ENCODE measurements at places on chromosomes 7 and 10.

DNA sequence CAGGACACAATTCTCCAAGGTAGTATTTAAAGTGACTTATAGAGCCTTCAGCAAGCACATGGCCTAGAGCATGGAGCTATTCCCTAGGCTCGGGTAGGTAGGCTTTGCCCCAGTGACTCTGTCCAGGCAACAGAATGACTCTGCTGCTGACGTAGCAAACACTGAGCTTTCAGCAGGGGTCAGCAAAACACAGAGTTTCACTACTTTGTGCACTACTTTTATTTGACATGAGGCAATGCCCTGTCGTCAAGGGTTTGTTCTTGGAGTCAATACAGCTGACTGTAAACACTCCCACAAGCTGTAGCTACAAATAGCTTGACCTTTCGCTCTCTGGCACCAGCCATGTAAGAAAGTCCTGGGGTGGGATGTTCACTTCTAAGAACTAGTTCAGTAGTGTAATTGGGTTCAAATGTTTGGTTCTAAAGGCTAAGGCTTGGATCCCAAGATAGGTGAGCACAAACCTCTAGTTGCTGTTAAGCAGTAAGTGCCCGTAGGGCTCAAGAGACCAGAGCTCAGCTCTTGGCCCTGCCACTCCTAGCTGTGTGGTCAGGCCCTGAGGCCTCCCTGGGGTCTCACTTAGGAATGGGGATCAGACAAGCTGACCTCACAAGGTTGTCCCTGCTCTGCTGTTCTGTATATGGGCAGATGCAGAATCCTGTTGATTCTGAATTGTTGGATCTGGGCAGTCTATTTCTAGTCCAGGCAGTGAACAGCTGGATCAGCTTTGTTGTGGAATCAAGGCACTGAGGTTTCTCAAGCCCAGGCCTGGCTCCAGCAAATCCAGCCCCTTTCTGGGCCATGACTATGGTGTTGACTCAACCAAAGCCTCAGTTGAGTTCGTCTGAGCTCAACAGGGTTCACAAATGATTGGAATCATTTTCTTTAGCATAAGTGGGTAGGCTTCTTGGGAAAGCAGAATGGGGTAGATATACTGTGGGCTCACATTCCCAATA is 10.7 kb downstream of the NODAL start:
- no peak for DNase-seq

DNA sequence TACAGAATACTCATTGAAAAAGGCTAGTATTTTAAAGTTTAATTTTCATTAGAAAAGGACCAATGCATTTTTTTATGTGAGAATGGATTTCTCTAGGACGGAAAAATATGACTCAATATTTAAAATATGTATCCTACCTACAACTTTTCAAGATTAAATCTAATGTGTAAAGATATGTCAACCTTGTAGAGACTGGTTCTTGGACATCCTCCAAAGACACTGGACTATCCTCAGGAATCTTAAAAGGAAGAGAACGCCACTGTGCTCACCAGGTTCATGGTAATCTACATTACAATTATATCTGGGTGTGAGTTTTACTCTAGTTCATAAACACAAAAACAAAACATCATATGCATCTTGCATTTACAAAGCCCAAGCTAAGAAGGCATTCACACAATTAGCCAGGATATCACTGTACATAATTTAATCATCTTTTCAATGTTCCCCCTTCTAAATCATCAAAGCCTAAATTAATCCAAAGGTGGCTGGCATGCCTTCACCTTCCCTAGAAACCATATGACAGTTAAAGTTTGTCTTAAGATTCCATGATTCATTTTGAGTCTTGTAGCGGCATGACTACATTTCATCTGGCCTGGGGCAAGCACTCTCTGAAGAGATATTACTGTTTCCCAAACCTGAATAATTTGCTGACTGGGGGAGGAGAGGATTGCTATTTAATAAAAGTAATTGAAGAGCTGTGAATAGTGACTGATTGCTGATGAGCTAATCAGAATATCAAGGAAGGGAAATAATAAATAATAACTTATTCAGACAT is 12.0 kb downstream of the SGCE start:
- no peak for DNase-seq

GRCh38 chr10:132421847-132422751 is 25.1 kb downstream of the PWWP2B start:
- DNase-seq: no peak

- no peak for DNase-seq
These were observed 149.2 kb downstream of the PTEN start for GRCh38 chr10:88012641-88013040.

DNA sequence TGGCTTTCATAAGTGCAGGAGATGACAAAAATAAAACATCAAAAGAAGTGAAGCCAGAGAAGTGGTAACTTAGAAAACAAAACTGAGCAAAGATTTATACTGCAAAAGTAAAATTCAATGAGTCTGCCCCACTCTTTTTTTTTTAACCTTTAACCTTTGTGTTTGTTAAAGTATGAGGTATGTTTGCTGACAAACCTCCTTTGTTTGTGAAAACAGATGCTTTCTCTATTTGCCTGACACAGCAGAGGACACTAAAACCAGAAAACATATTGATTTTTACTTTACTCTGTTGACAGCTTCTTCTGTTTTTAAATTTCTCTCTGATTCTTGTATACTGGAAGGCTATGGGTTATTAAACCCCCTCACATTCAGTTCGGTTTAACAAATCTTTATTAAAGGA is 57.6 kb downstream of the SGMS1 start:
- DNase-seq: no peak

DNA sequence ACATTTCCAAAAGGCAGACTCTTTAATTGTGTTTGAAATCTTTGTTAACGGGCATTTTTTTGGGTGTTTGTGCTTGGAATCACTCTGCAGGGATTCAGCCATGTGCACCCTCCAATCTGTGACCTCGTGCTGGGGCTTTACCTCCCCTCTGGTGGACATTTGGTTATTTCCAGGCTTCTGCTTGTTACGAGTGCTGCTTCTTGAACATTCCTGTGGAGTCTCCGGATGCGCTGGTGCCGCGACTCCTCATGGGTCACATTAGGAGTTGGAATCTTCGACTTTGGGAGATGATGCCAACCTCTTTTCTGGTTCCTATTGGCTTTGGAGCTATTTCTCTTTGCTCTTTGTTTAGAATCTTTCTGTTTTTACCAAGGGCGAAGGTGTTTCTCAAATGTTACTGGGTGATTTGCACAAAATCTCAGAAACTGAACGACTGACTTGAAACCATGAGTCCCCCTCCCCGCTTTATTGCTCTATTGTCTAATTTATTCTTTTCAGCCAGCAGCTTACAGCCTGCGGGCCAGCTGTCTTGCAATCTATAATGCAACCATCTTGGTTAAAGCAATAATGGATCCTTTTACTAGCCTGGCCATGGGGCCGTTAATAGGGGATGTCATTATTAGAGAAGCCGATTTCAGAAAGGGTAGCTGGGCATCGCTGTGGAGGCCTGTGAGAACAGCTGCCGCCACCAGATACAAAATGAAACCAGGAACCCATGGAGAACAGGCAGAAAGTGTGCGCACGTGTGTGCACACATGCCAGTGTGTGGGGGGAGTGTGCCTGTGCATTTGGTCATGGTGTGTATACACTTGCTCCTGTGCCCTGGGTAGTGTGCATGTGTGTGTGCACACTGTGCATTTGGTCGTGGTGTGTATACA is 9.9 kb upstream of the DPYSL4 start:
- no peak for DNase-seq

DNA sequence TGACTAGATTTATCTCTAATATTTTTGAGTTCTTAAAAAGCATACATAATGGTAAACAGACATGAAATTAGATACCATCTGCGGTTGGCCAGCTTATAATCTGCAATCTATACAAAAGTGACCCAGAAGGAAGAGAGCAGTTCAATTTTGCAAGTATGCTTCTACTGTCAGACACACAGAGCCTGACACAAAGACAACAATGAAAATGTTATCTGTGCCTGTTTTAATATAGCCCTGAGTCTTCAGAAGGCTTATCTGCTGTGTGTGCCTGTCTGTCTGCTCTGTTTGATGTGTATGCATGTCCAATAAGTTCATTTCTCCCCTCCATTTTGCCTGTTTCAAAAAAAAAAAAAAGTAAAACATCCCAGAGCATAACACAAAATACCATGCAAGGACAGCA is 73.3 kb upstream of the FHIP2A start:
- DNase-seq: no peak

DNA sequence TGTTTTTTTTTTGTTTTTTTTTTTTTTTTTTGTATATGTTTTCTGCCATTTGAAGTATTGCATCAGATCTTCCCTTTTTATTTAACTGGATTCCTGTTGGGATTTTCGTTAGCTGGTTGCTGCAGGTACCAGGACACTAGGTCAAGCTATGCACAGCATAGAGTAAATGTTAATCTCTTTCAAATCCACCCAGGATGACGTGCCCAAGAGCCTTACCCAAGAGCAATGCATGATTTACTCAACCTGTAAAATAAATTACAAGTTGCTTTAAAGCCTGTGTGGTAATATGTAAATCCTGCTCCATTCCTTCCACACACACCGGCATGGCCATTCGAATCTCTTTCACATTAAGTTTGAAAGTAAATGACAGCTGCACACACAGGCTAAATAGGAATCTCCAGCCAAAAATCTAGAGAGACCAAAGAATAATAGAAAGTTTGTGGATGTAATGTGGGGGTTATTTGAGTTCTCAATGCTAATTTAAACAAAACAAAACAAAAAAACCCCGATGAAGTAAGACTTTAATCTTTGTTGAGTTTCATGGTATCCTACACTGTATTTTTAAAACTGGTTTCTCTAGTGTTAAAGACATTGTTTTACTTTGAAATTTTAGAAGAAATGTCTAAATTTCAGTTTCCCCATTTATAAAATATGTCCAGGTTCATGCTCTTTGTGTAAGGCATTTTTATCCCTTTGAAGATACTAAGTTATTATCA is 167.9 kb downstream of the FRMD4A start:
- no peak for DNase-seq

DNA sequence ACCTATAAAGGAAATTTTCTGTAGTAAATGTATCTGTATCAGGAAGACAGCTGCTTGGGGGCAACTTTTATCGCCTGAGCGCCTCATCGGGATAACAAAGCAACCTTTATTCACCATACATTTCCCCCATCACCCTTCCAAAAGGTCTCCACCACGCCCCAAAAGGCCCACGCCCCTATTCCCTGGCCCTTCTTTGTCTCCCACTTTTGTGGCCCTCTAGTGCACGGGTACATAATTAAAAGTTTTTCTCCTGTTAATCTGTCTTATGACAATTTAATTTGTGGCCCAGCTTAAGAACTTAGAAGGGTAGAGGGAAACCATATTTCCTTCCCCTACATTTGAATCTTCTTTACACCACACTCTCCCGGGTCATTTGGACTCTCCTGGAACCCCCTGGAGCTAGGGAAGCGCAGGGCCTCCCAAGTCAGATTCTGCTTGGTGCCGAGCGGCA is 625 bp downstream of the RP9 start:
- peak; percentile 24 for DNase-seq

DNA sequence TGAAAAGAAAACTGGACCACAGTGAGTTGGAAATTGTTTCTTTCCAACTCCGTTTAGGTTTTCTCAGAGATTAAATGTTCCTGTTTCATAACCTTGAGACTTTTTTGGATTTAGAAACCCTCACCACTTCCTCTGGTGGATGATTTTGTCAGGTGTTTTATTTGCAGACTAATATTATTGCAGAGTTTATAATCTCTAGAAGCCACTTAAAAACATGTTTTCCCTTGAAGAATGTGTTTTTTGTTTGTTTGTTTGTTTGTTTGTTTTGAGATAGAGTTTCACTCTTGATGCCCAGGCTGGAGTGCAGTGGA is 520 bp upstream of the MICU1 start:
- DNase-seq: no peak

DNA sequence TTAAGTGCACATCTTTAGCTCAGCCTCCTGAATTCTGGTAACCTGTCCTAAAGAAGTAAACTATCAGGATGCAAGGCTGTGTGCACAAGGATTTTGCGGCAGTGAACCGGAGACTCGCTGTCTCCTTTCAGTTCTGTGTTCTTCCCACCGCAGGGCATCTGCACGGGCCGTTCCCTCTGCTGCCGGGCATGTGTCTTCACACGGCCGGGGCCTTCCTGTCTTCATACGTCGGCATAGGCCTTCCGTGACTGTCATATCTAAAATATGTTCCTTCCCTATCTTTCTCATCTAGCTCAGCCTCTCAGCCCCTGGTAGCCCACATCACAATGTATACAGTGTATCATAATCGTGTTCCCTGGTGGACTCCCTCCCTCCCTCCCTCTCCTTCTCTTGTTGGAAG is 16.4 kb downstream of the PALD1 start:
- DNase-seq: peak; percentile 2

DNA sequence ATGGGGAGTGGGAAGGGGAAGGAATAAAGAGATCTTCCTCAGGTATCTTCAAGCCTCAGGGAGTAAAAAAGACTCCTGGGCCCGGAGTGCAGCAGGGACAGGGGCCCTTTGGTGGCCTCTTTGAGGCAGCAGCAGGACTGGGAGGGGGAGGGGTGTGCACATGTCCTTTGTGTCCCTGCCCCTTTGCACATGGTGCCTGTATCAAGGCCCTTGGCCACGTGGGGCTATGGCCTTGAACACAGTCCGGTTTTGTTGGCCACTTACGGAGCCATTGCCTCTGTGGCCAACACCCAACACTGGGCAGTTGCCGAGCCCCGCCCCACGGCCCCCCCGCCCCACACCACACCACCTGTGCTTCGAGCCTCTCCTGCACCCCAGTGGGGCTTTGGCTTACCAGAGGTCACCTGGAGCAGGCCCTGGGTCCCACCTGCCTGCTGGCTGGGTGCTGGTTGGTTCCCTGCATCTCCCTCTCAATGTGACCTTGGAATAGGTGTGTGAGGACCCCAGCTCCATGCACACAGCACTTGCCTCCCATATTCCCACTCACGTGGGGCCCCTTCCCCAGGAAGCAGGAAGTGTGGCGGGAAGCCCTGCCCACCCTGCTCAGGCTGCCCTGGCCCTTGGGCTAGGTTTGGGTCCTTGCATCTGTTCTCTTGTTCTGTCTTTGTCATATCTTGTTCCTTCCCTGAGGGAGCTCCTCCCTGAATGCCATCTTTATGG is 5.4 kb downstream of the SAP25 start:
- no peak for DNase-seq

- DNase-seq: no peak
These were observed 88.3 kb downstream of the GALNT17 start for GRCh38 chr7:71220210-71220695.

GRCh38 chr7:29612596-29612995 is 49.0 kb downstream of the PRR15 start:
- no peak for DNase-seq

DNA sequence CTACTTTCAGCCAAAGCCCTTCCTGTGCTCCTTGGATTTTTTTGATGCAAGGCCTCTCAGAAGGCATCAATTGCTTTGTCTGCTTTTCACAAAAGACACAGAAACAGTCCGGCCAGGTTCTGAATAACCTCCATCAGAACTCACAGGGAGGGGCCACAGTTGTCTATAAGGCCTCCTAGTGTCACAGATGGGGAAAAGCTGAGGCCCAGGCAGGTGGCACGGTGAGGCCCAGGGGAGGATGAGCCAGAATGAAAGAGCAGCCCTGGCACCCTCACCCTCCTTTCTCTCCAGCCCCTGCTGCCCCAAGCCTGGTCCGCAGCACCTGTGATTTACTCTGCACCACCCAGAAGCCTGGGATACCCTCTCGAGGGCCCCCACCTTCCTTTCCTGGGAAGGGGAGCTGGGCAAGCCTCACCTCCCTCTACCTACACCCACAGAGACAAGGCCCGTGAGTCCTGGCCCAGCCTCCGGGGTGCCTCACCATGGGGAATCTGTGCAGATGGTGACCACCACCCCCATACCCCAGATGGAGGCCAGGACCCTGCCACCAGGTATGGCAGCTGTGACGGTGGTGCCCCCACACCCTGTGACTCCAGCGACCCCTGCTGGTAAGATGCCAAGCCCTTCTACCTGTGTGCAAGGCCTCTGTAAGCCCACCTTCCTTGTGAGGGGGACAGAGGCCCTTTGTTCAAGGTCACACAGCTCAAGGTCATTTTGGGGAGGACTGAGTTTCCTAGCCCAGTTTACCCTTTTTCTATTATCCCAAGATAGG is 26.2 kb upstream of the ZNF467 start:
- DNase-seq: peak; percentile 28

All from activated CD4-positive, alpha-beta T cell treated with anti-CD3 and anti-CD28 coated beads, Interleukin-2, Interleukin-4, amounts not matched to agents 100 ng/mL and 50 ng/mL, durations not matched to agents 16 hours and 8 hours (primary cell).